ENCODE measurements at places on chromosomes 1 and 21. TPM values are rescaled to one million over a fixed set of nuclear protein-coding genes. Genes with fewer than 3 reads are reported as not detected.

Gene LCE3D
- not detected for total RNA-seq

Gene ZBED6
- 19.1 TPM for total RNA-seq

Gene GBP5
- total RNA-seq = 110 TPM

Gene CIART
- 6.0 TPM for total RNA-seq

Gene CENPF
- 54.4 TPM for total RNA-seq

Gene ECE1
- 133 TPM for total RNA-seq

Gene TRIM46
- total RNA-seq = 10.7 TPM

Gene IGSF21
- not detected for total RNA-seq

Gene MTARC1
- total RNA-seq = not detected

Gene REG4
- 0.19 TPM for total RNA-seq

Gene SPRR2E
- not detected for total RNA-seq

Gene PALMD
- total RNA-seq = not detected

Gene COL6A2
- total RNA-seq = 2.0 TPM

DNA sequence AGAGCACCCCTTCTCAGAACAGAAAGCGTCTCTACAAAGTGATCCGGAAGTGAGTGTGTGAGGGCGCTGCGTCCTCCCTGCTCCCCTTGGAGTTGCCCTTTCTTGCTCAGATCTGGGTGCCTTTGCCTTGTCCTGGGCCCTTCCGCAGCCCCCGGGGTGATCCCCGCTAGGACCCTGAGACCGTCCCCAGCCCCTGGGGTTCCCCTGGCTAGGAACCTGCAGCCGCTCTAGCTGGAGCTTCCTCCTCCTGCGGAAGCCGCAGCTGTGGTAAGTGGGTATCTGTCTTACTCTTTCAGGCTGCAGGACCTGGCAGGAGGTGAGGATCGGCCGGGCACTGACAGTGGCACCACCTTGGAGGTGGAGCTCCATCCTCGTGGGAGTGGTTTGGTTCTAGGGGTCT lies 11.2 kb downstream of the RRP1 start:
- DNase-seq = no peak

GRCh38 chr1:192579010-192579738 lies 3.6 kb downstream of the RGS1 start:
- DNase-seq = peak; percentile 67

- no peak for DNase-seq
These were observed 52.5 kb downstream of the LACTBL1 start for GRCh38 chr1:22920026-22920733.

GRCh38 chr1:167722870-167723251 lies 1.1 kb downstream of the MPZL1 start:
- DNase-seq = no peak

- no peak for DNase-seq
These were observed 16.7 kb upstream of the PDE9A start for GRCh38 chr21:42636520-42637266.

DNA sequence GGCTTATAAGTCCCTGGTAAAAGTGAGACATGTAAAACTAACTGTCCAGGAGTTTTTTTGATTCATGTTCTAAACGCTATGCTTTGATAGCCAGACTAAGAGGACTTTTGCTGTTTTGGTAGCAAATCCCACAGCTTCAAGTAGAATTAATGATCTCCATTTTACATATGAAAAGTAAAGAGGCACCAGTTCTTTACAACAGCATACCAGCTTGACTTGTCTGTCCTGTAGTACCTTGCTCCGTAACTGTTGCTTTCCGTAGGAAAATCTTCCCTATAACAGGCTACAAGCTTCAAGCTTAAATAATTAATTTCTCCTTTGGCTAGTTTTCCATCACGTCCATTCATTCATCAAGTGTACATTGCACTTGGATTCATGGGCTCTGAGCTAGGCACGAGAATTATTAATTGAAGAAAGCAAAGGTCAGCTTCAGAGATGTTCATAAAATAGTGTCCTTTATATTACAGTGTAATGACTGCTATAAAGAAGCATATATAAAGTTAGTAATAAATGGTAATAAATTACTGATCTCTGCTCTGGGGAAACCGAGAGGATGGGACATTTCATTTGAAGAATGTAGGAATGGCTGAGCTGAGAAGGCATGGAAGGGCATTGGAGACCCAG lies 29.2 kb downstream of the B3GALT5 start:
- DNase-seq = no peak

- no peak for DNase-seq
These were observed at the start of gene KRTAP22-1 for GRCh38 chr21:30600787-30601186. TSS of gene KRTAP22-1 (plus strand) at chr21:30601087.

DNA sequence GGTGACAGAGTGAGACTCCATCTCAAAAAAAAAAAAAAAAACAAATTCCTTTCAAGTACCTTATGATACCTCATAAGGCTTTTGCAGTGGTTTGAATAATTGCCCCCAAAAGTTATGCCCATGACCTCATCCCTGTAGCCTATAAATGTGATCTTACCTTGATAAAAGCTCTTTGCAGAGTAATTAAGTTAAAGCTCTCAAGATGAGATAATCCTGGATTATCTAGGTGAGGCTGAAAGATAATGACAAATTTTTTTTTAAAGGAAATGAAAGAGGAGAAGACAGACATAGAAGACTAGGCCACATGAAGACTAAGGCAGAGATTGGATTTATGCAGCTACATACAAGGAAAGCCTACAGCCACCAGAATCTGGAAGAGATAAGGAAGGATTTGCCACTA lies 20.7 kb upstream of the EDEM3 start:
- DNase-seq = no peak

- DNase-seq = peak; percentile 67
These were observed 82.3 kb downstream of the ITPKB start for GRCh38 chr1:226656601-226657277.

GRCh38 chr1:32954168-32954567 lies 10.4 kb downstream of the RNF19B start:
- DNase-seq = no peak

DNA sequence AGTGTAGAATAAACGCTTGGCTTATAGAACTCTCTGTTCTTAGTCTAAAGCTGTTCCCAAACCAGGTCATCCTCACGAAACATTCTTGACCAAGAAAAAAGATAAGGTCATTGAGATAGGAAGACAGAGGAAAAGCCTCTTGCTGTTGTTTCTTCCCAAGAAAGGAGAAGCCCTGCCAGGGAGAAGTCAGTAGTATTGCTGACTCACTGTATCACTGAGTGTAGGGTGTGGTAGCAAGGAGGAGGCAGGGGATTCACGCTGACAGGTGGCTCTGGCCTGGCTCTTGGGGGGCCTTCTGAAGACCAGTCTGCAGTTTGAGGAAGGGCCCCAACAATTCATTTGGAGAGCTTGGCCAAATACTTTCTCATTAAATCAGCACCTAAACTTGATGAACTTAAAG lies 97.8 kb downstream of the CD247 start:
- no peak for DNase-seq

- no peak for DNase-seq
These were observed 74.1 kb upstream of the PLXNA2 start for GRCh38 chr1:208318150-208318734.

DNA sequence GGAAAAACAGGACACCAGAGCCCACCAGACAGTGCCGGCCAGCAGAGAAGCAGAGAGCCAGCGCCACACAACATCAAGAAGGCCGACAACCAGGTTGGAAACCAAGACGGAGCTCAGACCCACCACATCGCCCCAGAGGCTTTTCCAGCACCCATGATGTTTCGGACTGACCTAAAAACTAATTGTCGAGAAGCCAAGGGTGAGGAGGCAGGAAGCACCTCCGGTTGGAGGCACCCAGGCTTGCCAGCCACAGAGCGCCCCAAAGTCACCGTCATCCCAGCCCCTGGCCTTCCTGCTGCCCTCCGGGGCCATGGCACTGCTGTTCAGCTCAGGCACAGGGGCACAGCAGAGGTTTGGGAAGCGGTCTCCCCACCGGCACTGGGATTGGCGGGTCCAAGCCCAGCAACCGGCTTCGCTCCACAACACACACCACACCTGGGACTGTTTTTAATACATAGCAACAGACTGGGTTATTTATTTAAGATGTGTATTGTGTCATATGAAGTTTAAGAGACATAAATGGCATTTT lies 67.2 kb downstream of the SLC37A1 start:
- no peak for DNase-seq

DNA sequence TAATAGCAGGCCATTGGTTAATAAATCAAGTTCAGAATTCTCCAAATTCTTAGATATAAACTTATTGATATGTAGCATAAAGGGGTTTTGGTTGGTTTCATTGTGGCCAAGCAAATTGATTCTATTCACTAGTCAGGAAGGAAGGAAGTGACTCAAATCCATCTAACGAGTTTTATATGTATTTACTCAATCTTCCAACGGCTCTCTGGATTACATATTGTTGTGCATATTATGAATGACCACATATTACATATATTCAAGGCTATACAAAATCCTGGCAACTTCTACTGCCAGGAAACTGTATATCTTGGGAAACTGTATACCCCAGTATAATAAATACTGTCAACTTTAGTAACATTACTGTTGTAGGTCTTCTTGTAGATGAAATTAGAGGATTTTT lies 20.1 kb upstream of the PDE4B start:
- DNase-seq = no peak

DNA sequence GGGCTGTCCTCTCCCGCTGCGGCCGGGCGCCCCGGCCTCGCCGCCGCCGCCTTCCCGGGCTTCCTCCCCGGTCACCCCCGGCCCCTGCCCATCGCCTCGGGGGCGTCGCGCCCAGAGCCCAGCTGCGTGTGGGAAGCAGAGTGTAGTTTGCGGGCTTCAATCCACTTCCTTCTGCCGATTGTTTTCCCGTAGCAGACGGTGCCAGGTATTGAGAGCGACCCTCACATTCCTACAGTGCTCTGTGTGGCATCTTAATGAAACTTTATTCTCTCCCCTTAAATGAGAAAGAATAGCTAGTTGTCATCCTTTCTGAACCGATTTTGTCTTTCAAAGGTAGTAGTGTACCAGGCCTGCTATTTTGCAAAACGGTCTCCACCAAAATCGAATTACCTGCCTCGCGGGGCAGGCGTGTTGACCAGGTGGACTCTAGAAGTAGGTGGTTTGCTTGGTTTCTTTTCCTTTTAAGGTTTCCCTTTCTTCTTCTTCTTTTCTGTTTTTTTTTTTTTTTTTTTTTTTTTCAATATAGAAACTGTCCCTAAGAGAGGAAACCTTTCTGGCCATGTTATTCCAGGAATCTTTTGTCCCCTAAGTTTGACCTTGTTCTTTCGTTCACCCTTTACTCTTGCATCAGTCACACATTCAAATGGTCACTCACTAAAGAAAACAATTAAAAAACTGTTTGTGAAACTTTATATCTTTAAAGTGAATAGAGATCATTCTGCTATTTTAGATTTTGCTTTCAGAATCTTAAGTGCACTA lies 881 bp downstream of the USP25 start:
- DNase-seq = no peak

Data from activated CD4-positive, alpha-beta T cell treated with anti-CD3 and anti-CD28 coated beads, Interleukin-2, amount 10 ng/mL, durations not matched to agents 24 days and 14 days (primary cell).